ENCODE measurements at places on chromosomes 2 and 18.

GRCh38 chr2:23530206-23530908 lies 145.4 kb downstream of the KLHL29 start:
- DNase-seq: no peak

- no peak for DNase-seq
Measured at GRCh38 chr2:213544940-213545339, 260.7 kb downstream of the SPAG16 start.

GRCh38 chr2:194128810-194129209 lies 1528.2 kb upstream of the SLC39A10 start:
- DNase-seq: no peak

DNA sequence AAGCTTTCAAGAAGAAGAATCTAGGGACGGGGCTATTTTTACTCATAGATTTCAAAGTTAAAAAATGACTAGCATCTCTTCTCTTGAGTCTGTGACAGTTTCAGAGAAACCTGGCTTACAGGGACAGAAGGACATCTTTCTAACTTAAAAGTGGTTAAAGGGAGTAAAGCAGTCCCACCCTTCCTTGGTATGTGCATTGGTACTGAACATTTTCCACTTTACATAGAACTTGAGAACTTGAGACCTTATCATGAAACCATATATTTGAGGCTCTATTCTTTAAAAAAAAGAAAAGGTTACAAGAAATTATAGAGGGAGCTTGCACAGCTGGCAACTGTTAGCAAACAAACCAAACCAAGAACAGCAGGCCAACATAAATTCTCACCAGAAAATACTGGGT lies 73.4 kb upstream of the GAREM1 start:
- DNase-seq: no peak

DNA sequence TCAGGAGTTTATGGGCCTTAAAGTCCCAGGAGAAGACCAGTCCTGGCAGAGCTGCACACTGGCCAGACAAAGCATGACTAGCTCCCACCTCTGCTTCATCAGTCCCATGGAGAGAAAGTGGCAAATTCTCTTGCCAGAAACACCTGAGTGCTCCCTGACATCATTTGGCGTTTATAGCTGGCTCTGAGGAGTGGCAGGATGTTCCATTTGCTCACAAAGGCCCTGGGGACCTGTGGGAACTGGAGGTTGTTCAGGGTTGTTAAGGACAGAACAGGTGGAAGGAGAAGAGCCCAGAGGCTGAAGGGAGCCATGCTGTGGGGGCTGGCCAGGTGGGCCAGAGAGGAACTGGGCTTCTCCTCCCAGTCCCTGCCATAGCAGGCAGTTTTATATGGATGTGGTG lies 56.1 kb downstream of the RPL37A start:
- no peak for DNase-seq

- no peak for DNase-seq
Measured at GRCh38 chr2:98175811-98176210, 88.8 kb downstream of the VWA3B start.

GRCh38 chr2:155866477-155866876 lies 466.0 kb downstream of the NR4A2 start:
- no peak for DNase-seq

DNA sequence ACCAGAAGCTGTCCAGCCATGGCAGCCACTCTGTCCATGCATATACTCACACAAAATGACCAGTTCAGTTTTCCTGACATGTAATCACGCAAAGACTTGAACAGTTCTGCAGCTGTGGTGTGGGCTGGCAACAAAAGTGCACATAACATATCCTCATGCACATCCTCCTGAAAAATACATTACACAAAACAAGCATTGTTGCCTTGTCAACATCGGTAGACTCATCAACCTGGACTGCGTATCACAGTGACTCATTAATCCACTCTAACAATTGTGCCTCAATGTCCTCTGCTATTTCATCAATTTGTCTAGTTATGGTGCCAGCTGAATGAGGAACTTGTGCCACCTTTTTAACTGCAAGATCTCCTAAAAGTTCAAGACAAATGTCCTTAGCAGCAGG lies 19.5 kb downstream of the RBKS start:
- no peak for DNase-seq

- DNase-seq: no peak
Measured at GRCh38 chr2:151391436-151391835, 18.3 kb upstream of the RIF1 start.

- DNase-seq: no peak
Measured at GRCh38 chr2:163692611-163693482, 43.0 kb downstream of the FIGN start.

- no peak for DNase-seq
Measured at GRCh38 chr2:204638471-204639194, 93.4 kb downstream of the PARD3B start.

DNA sequence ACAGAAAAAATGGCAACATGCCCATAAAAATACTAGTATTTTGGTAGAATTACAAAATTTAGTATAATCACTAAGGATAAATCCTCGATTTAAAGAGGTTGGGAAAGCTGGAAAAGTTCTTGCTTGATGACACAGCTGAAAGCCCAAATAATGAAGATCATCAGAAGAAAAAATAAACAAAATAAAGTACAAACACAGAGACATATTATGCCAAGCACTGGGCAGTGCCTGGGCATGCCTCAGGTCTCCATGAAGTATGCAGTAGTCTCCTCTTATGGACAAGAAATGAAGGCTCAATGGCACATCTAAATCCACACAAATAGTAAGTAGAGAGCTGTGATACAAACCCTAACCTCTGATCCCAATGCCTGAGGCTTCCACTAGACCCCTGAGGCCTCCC lies 57.7 kb downstream of the RNU4ATAC start:
- no peak for DNase-seq

DNA sequence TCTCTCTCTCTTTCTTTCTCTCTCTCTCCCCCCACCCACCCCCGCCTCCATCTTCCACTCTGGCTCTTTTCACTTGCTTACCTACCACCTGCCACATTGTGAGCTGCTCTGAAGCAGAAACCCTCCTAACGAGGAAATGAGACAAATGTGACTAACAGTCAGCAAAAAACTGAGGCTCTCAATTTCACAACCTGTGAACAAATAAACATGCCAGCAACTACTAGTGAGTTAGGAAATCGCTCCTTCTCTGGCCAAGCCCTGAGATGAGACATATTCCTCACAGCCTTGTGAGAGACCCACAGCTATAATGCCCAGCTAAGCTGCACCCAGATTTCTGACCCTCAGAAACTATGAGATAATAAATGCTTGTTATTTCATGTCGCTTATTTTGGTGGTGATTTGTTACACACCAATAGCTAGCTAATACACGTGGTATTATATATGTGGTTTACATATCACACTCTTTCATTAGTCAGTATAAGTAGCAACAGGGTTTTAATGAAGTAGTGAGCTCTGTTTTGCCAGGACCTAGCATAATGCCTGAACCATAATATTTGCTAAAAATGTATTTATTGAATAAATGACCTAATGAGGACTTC lies 8.4 kb upstream of the ZNF521 start:
- DNase-seq: no peak

DNA sequence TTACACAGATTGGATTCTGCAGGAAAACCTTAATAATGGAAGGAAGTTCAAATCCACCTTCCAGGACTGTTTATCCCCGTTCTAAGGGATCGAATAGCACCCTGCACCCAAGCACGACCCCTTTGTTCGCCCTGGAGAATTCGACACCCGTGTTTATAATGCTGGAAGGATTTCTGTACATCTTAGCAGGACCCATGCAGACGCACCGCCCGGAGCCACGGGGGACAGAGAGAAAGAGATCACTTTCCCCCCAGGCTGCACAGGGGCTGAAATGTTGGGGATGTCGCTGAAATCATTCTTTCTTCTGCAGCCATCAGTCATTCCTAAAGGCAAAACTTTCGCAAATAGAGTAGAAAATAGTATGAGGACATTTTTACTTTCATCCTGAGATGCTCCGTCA lies 238.7 kb upstream of the SALL3 start:
- no peak for DNase-seq

- no peak for DNase-seq
Measured at GRCh38 chr2:224101820-224102630, 62.9 kb upstream of the SERPINE2 start.

- DNase-seq: no peak
Measured at GRCh38 chr2:17313261-17313660, 205.0 kb downstream of the RAD51AP2 start.

DNA sequence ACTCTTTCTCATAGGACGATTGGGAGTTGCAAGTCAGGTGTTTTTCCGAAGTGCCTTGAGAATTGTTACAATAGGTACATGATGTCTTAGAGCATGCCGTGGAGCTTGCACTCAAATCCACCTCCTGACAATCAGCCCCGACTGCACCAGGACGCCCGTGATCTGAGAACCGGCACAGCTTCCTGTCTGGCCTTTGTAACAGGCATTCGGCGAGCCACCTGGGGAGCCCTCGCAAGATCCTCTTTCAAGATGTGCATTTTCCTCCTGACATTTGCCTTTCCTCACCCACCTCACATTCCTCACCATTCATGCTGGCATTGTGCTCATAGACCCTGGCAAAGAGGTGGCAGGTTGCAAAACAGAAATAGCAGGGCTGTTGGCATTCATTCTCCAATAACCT lies 427.3 kb downstream of the GALR1 start:
- DNase-seq: no peak

GRCh38 chr2:108171657-108172056 lies 68.1 kb upstream of the SULT1C3 start:
- no peak for DNase-seq

GRCh38 chr18:23422751-23423418 lies 30.2 kb upstream of the RIOK3 start:
- DNase-seq: peak; percentile 36

GRCh38 chr2:153873052-153874048 lies 1.6 kb downstream of the GALNT13 start:
- DNase-seq: no peak

- DNase-seq: no peak
Measured at GRCh38 chr2:45009303-45009927, at the start of gene SIX2. SIX2 (minus strand) TSS chr2:45009452; CDS start chr2:45009110, 342 bp downstream.

- DNase-seq: no peak
Measured at GRCh38 chr2:54672590-54673456, 50.6 kb upstream of the EML6 start.

DNA sequence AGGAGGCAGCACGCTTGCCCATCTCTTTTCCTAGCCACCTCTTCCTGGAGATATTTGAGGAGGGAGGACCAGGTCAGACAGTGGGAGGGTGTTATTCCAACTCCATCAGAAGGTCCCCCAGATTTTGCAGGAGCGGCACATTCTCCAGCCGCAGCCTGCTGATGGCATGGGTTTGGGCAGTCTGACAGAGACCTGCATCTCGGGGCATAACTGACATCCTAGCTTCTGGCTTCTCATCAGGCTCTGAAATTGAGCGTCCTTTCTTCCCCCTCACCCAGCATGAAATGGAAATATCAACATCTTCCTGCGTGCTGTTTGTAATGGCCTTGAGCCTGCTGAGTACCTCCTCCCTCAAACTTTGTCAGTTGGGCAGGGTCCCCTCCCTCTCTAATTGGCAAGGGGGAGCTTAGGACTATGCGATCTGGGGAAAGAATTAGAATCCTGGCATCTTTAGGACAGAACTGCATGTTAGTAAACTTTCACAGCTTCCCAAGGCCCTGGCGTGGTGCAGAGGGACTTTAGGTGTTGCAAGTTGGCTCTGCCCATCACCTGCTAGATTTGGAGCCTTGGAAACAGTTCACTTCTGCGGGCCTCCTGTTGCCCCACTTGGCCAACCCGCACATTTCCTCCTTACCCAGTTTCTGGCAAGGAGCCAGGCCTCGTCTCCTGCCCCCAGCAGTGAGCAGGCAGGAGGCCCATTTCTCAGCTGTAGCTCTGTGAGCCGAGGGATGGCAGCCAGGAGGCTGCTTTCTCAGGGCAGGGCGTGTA lies 2.2 kb downstream of the ITM2C start:
- peak; percentile 75 for DNase-seq

- no peak for DNase-seq
Measured at GRCh38 chr18:74225193-74225840, 66.4 kb downstream of the CYB5A start.

GRCh38 chr2:10579441-10579840 lies 110.3 kb downstream of the NOL10 start:
- no peak for DNase-seq

DNA sequence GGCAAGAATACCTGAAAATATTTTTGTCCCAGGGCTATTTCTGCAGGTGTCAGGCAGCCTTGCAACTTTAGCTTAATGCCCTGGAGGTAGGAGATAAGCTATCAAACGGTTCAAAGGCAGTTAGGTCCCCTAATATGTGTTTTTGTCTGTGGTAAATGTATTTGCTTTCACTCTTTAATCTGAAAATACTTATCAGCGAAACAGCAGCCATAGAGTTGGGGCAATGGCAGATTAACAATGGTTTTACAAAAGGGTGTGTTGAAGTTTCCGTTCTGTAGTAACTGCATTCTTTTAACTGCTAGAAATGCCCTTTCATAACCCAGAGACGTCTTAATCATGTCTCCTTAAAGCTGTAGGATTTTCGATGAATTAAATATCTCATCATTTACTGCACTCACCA lies 265.0 kb upstream of the TRIB2 start:
- DNase-seq: no peak

GRCh38 chr2:240509667-240510512 lies 47.9 kb downstream of the ANKMY1 start:
- no peak for DNase-seq

DNA sequence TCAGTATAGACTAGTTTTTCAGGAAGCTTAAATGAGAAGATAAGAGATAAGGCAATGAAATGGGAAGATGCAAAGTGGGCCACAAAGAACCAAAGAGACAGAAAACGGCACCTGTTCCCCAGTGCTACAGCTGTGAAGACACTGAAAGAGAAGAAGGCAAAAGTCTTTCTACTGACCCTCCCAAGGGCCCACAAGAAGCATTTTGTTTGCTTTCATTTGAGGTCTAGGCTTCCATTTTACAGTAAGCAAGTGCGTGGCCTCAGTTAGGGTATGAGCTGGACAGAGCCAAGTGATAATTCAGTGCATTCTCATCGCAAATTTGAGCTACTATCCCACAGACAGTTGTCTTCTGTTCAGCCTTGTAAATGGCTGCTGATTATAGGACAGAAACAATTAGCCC lies 53.4 kb upstream of the STK17B start:
- no peak for DNase-seq

DNA sequence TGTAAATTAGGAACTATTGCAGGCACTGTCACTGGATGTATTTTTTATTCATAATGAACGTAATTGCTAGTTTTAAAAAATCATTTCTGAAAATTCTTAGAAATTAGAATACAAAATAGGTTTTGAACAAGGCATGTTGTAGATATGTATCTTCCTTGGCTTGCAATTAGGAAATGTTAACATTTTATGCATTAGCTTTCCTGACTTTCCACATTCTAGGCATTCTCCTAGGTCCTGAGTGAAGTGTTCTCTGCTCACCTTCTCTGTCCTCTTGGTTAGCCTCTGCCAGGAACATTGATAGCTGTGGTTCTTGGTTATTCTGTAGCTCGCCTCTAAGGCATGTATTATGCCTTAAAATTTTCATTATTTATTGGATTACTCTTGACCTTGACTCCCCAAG lies 130.3 kb downstream of the FHOD3 start:
- DNase-seq: no peak

DNA sequence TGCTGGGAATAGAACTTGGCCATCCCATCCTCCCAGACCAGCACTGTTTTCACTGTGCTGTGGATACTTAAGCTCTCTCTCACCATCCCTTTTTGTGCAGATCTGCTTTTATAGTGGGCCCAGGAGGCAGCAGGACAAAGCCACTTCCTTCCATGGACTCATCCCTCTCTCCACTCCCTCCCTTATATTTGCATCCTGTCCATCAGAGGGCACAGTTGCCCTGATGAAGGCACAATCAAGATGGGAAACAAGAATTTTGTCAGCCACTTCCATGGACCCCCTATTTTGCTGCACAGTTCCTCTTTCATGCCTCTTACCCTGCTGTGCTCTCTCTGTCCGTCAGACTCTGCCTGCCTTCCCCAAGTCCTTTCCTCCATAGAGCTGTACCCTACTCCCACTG lies 338.7 kb downstream of the HRH4 start:
- DNase-seq: no peak

Data from CD8-positive, alpha-beta memory T cell (primary cell).